Amygdala (tissue), 56 donors: ENCODE measurements at places on chromosomes 6 and 20.
A peak's percentile ranks its signal among the peaks of the same experiment; 100 is the strongest.

GRCh38 chr6:148407372-148407771 lies 64.7 kb downstream of the SASH1 start:
- no peak for DNase-seq

DNA sequence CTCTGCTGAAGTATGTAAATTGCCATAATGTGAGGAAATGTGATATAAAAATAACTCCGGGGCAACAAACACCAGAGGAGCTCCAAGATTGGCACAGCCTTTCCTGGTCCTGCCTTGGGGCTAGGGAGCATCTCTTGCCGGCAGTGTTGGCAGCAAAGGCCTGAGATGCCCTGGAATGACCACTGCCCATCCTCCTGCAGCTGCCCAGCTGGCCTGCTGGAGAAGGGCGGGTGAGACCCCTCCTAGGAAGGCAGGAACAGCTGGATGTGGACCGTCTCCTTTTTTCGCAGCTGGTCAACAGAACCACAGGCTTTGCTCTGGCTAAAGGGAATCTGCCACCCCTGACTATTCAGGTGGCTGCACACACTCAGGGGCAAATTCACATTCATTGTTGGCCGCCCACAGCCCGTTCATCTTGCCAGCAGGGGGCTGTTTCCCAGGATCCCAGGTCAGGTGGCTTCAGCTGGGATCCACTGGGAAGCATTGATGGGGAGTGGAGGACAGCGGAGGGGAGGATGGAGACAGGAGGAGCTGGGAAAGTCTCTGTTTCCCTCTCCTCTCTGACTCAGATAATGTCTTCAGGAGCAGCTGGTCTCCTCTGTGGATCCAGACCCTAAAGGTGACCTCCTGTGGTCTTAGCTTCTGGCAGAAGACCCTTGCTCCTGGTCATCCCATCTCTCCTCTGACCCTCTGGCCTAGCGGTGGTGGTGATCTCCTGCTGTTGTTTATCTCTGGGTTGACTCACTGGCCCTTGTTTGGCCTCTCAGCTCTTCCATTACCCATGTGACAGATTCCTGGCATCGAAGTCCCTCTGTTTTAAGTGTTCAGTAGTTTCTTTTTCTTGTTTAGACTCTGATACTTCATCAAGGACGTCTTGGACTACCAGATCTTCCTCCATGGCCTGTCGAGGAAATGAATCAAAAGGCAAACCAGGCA lies 336.7 kb downstream of the DHX35 start:
- no peak for DNase-seq

DNA sequence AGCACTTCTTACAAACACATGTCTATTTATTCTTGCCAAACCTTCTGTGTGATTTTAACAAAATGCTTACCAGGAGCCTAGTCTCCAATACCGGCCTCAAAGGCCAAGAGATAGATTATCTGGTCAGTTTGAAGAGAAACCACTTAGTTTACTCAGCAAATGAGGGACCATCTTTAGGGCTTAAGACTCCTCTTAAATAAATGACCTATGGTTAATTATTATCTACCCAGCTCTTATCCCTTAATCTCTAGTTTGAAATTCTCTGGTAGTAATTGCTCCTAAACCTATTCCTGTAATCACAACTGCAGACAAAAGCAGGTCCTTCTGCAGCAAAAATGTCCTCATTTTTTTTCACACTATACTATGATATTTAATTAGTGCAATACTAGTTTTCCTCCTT lies 301.8 kb downstream of the KIF16B start:
- no peak for DNase-seq

- no peak for DNase-seq
Measured at GRCh38 chr6:64932486-64932885, 774.5 kb downstream of the EYS start.

GRCh38 chr6:85402922-85403321 lies 47.0 kb upstream of the NT5E start:
- DNase-seq: no peak

DNA sequence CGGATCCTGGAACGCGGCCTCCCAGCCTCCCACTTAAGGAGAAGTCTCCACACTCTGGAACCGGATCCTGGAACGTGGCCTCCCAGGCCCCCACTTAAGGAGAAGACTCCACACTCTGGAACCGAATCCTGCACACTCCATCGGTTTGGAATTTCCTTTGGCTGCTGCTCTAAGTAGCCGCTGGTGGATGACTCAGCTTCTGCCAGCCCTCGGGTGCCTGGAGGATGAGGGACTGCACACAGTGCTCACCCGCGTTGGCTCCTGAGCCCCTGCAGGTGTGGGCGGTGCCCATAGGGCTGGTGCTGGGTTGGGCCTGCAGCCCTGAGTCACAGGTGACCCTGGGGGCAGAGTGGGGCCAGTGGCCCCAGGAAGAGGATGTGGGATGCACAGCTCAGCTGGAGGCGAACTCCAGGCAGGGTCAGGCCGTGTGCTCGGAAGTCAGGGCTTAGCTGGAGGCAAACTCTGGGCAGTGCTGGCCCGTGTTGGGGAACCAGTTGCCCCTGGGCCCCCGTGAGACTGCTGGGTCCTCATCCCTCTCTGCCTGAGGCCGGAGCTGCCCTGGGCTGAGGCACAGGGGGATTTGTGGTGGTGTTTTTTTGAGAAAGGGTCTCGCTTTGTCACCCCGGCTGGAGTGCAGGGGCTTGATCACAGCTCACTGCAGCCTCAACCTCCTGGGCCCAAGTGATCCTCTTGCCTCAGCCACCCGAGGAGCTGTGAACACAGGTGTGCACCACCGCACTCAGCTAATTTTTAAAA lies 13.9 kb upstream of the TNFRSF6B start:
- DNase-seq: peak; percentile 24

- no peak for DNase-seq
Measured at GRCh38 chr6:69820438-69820837, 23.6 kb upstream of the LMBRD1 start.

- no peak for DNase-seq
Measured at GRCh38 chr6:96626759-96627364, 63.9 kb downstream of the FHL5 start.

DNA sequence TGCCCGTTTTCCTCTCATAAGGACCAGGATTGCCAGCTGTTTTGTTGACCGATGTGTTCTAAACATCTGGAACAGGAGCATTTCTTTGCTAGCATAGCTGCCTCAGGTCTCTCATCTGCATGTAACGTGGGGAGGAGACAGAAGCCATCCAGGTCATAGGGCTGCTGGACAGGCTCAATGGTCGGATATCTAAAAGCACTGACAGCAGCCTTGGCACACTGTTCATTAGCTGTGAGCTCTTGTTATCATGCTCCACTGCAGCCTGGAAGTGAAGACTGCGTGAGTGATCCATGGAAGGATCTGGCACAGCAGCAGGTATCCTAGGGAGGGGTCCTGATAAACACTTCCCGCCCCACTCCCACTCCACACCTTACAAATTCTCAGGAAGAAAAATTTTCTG lies 175.3 kb downstream of the LRFN2 start:
- no peak for DNase-seq

DNA sequence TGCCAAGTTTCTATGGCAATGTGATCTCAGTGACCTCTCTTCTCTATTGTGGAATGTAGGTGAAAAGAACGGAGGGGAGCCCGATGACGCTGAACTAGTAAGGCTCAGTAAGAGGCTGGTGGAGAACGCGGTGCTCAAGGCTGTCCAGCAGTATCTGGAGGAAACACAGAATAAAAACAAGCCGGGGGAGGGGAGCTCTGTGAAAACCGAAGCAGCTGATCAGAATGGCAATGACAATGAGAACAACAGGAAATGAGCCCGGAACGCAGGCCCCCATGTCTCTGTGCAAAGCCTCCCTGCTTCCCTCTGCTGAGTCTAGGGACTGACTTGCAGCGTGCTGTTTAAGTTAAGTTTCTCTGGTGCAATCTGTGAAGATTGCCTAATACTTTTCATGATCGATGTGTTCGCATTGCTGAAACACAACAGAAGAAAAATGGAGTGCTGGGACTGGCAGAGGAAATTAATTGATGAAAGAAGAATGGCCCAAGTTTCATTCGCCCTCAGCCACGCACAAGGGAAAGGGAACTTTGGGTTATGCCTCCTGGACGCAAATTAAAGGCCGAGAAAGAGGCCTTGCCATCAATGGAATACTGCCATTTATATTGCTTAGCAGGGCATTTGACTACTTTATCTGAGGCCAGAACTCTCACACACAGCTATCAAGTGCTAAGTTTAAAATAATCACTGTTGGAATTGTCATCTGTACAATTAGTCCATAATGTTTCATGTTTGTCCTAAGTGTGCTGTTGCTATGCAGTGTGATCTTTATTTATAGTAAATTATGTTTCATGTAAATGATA lies 146.4 kb downstream of the AKAP7 start:
- DNase-seq: peak; percentile 16

DNA sequence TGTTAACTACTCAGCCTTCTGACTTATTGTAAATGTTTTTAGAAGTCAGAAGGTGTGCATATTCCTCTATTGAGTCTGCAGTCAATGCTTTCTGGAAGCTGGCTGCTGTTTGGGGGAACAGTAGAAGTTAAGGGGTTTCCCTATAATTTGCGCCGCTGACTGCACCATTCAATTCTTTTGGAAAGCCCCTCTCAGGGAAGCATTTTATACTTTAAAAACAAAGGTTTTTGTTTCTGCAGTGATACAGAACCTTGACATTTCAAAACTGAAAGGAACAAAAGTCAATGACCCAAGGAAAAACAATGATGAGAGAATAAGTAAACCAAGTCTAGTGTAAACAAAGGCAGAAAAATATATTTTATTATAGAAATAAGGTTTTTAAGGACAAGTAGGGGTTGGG lies 120.8 kb upstream of the TNFAIP3 start:
- DNase-seq: no peak

DNA sequence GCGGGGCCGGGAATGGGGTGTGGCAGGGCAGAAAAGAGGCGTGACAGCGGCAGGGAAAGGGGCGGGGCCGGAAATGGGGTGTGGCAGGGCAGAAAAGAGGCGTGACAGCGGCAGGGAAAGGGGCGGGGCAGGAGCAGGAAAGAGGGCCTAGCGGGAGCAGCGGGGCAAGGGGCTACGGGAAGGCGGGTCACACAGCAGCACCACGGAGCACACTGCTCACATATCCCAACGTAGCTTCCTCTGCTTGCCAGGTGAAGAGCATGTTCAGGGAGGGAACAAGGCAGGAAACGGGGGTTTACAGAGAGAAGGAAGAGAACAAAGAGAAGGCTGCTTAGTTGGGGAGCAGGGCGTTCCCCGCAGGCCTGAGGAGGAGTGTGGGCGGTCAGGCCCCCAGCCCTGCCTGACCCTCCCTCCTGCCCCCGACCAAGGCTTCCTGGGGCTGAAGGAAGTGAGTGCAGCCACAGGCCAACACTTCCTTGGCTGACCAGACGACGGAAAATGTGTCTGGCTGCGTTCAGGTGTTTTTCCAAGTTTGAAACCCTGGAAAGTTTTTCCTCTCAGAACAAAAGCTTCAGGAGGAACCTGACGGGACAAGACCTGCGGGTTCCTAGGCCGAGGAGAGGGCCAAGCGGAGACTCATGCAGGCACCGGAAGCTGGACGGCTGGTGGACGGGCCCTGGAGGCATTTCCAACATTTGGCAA lies 13.8 kb downstream of the UCKL1 start:
- no peak for DNase-seq

DNA sequence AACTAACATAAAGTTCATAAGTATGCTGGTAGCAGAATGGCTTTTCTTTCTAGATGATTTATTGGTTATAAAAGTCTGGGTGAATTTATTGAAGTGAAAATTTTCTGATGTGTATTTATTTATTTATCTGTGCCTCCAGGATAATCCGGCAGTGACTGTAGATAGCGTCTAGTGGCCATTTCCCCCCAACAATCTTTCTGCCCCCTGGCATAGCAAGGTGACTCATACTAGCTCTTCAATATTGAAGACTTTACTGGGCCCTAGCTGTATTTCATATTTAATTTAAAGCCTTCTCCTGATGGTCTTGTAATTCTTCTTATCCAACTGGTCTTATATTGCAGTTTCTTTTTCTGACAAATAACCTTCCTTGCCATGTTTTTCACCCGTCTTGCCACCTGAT lies 154.1 kb upstream of the SGK1 start:
- DNase-seq: no peak

- no peak for DNase-seq
Measured at GRCh38 chr20:61881416-61881815, 184.3 kb downstream of the TAF4 start.

DNA sequence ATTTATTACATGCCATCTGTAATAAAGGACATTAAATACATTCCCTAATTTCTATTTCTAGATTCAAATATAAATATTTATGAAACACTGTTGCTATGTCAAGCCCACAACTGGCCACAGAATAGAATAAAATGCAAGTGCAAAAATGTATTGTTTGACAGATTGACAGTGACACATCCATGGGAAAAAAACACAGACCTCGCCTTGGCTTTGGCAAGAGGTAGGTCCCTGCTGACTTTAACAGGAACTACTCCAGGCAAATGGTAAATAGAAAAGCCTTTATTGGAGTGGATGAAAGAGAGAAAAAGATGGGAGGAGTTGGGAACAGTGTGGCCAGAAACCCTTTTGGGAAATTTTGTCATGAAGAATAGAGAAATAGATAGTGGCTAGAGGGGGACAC lies 622.9 kb downstream of the UTRN start:
- DNase-seq: no peak

- no peak for DNase-seq
Measured at GRCh38 chr20:53260168-53260567, 288.0 kb downstream of the TSHZ2 start.

GRCh38 chr20:57450419-57450818 lies 59.2 kb downstream of the RBM38 start:
- peak; percentile 13 for DNase-seq

DNA sequence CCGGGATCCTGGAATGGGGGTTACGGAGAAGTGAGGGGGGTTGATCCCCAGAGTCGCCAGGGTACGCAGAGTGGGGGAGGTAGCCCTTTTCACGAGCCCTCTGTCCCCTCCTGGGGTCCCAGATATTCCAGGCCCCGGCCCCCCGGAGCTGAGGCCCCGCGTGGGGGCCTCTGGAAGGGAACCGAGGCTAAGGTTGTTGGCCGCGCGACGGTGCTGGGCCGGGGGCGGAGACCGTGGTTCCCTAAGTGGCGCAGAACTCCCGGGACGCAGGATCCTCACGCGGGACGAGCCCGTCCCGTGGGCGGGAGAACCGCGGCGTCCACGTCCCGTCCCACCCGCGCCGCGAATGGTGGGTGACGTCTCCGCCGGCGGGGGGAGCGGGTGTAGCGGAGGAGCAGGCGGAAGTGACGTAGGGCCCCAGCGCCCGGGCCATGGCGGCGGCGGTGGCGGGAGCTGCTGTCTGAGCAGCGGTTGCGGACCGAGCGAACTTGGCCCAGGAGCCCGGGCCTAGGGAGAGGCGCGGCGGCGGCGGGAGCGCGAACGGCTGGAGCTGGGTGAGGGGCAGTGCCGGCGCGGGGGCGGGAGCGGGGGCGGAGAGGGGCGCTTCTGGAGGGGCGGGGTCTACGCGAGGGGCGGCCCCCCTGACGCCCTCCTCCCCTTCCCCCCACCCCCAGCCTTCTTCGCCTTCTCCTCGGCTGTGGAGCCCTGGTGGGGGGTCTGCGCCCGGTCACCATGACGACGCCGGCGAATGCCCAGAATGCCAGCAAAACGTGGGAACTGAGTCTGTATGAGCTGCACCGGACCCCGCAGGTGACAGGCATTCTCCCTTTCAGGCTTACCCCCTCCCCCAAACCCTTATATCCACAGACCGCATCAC lies at the start of gene RING1:
Gene RING1, plus strand, starts transcription at position 410 of the 877 bp plus-strand sequence. Its CDS starts 323 bp downstream, at position 733.
- DNase-seq: no peak

- DNase-seq: no peak
Measured at GRCh38 chr20:33659341-33660034, 2.6 kb upstream of the C20orf144 start.

GRCh38 chr6:122666418-122666817 lies 56.2 kb downstream of the PKIB start:
- no peak for DNase-seq

GRCh38 chr6:143400258-143401067 lies 50.0 kb downstream of the ADAT2 start:
- DNase-seq: no peak
